ENCODE measurements at places on chromosomes 7 and 10.
A peak's percentile ranks its signal among the peaks of the same experiment; 100 is the strongest.

DNA sequence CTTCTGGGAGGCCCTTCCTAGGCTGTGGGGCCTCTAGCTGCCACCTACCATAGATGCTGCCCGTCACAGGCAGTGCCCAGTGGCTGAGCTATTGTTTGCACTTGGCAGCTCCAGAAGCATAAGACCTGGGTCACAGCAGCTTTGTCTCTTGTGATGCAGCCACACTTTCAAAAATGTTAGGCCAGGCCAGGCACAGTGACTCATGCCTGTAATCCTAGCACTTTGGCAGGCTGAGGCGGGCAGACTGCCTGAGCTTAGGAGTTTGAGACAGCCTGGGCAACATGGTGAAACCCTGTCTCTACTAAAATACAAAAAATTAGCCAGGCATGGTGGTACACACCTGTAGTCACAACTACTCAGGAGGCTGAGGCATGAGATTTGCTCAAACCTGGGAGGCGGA is 9.5 kb upstream of the KAZALD1 start:
- DNase-seq = no peak

DNA sequence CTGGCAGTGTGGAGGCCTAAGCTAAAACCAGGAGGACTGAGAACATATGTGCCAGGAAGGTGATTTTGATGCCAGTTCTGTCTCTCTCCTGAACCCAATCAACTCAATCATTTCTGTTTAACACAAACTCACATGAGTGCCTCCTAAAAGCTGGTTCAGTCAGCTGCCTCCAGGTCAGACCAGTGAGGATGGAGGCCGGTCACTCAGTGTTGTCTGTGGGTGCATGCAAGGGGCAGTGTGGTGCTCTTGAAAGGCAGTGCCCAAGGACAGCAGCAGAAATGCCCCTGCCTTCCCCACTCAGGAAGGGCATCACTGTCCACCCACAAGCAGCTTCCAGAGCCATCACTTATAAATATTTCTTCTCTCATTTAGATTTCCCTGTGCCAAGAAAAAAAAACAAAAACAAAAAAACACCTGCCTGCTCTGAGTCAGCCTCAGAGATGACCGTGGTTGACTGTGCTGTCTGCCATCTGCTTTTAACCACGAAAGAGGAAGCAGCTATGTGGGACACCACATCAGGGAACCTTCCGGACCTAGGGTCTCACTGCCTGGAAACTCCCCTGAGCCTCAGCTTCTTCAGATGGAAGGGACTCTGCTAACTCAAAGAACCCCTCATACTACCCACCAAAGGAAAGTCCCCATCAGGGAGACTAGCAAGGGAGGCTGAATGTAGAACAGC is 39.1 kb downstream of the VOPP1 start:
- no peak for DNase-seq

DNA sequence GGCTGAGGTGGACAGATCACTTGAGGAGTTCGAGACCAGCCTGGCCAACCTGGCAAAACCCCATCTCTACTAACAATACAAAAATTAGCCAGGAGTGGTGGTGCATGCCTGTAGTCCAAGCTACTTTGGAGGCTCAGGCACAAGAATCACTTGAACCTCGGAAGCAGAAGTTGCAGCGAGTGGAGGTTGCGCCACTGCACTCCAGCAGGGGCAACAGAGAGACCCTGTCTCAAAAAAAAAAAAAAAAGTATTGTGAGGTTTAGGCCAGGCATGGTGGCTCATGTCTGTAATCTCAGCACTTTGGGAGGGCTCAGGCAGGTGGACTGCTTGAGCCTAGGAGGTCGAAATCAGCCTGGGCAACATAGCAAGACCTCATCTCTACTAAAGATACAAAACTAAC is 16.0 kb downstream of the TET1 start:
- DNase-seq = no peak

DNA sequence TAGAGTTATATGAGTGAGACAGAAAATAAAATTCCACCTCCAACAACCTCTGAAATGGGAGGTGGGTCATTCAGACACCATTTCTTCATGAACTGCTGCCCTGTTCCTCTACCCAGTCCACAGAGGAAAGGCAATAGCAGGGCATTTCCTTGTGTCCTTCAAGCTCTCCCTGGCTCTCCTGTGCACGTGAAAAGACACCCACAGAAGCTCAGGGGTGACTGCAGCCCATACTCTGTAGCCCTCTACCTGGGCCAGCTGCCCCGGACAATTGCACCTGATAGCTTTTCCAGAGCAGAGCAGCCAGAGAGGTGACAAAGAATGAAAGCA is 10.0 kb downstream of the ST8SIA6 start:
- no peak for DNase-seq

- no peak for DNase-seq
Measured at GRCh38 chr7:34842782-34843181, 184.8 kb downstream of the NPSR1 start.

- no peak for DNase-seq
Measured at GRCh38 chr10:33238643-33239042, 95.8 kb downstream of the NRP1 start.

DNA sequence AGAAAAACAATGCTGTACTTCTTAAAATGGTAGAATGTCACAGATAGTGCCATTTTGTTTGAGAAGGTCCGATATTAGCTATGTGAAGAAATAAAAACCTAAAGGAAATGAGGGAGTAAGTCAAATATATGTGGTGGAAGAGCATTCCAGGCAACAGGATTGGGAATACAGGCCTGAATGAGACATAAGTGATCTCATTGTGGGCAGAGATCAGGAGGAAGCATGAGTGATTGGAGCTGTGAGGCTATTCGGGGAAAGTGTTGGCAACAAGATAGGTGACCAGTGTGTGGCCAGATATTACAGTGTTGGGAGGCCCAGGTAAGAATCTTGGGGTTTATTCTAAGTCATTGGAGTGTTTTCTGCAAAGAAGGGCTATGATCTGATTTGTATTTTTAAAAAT is 41.3 kb upstream of the AGMO start:
- no peak for DNase-seq

DNA sequence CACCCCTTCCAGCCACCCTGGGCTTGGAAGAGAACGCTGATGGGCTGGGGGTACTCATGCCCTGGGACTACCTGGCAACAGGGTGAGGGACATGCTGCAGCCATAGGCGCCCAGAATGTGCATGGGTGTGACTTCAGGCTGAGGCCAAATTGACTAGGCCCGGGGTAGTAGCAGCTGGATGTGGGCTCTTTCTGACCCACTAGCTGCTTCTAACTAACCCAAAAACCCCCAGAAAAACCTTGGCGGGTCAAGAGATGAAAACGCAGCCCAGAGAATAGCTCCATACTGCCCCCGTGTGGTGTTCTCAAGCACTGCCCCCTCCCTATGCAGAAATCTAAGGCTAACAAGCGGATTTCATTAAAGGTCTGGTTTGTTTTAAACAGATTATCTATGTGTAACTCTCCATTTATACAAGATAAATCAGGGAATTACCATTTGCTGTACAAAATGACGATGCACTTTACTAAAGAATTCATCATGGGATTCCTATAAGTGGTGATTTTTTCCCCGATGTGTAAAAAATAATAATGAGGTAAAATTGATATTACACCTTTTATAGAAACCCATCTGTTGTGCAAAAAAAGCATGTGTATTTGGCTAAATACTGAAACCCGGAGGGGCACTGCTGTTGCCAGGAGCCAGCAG is 4.2 kb downstream of the SMARCD3 start:
- DNase-seq = peak; percentile 63

- no peak for DNase-seq
Measured at GRCh38 chr7:102310414-102310815, 23.7 kb downstream of the SH2B2 start.

- DNase-seq = no peak
Measured at GRCh38 chr10:113692271-113692670, 12.6 kb downstream of the CASP7 start.

DNA sequence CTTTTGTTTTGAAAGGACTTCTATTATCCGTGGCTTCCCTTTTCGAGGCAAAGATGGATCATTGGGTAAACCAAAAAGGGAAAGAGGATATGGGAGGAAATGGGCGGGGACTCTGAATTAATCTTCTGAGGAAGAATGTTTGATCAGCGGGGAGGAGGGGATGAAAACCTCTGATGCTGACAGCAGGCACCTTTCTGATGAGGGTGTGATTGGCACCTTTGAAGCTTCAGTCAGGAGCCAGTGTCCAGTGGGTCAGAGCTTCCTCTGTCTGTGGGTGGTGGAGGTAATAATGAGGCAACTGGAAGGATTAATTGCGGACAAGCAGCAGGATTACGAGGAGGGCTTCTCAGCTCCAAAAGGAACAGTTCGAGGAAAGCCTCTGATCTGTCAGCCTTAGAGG is 877.6 kb downstream of the LRMDA start:
- DNase-seq = no peak

DNA sequence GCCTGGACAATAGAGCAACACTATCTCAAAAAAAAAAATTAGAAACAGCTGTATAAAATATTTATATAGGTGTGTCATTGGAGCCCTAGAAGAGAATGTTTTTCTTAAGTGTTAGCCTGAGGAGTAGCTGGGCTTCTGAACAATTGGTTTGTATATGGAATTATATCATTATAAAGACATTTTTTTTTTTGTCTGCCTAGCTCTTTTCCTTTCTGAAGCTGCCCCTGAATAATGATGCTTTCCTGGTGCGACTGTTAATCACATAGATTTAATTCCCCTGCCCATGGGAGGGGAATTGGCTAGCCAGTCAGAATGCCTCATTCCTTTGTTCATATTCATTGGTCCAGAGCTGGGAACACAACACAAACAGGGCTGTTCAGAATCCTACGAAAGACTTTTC is 13.9 kb upstream of the ABCC2 start:
- no peak for DNase-seq

DNA sequence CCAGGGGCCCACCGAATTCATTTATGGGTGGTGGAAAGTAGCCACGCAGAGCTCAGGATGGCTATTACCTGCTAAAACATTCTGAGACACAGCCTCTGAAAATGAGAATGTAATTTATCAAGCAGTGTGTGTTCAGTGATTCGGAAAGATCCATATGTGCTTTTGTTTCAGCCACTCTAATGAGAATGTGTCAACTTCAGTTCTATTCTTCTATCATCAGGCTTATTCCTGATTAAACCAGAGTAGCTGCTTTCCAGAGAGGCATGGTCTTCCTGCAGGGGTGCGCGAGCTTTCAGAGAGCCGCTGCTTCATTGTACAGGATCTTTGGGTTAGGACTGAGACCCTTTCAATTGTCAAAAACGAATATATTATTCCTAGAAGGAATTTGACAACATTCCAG is 167.6 kb downstream of the OTUD1 start:
- DNase-seq = no peak

GRCh38 chr10:35451151-35452016 is 115.1 kb downstream of the CCNY start:
- no peak for DNase-seq

- no peak for DNase-seq
Measured at GRCh38 chr10:110708776-110709443, 64.8 kb downstream of the RBM20 start.

GRCh38 chr10:58299580-58299979 is 30.6 kb downstream of the CISD1 start:
- peak; percentile 73 for DNase-seq

DNA sequence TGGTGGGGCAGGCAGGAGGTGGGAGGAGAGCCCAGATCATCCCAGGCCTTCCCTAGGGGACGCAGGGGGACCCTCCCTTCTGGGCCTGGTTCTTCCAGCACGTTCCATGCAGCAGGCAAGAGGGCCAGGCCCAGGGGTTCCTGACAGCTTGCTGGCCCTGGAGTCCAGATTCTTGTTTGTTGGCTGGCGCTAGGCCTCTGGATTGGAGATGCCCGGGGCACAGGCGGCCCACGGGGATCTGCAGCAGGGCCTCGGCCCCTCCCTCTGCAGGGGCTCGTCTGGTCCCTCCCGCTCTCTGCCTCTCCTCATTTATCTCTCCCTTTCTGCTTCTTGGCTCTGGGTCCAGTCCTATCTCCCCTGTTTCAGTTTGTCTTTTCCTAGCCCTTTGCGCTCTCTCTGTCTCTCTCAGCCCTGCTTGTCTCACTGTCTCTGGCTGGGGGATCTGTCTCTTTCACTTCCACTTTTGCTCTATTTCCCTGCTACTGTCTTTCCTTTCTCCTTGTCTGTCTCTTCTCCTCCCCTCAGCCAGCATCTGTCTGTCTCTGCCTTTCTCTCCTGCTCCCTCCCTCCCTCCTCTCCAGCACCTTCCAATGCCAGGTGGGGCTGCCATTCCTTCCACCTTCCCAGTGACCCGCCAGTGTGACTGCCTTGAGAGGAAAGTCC is 1.1 kb upstream of the AQP1 start:
- no peak for DNase-seq

- no peak for DNase-seq
Measured at GRCh38 chr10:110172155-110172554, 35.2 kb upstream of the MXI1 start.

DNA sequence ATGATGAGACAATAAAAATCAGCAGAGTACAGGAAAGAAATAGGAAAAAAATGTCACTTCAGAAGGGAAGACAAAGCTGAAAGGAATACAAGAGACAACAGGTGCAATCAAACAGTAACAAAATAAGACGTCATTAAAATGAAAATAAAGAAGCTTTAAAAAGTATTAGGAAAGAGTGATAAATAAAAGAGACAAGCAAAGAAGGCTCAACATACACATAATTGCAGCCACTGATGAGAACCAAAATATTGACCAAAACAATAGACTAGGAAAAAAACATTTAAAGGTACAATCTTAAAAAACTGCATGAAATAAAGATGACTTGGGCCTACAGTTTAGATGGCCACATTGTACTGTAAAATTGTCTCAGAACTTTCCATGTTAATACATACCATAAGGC is 160.5 kb upstream of the MINDY3 start:
- no peak for DNase-seq

DNA sequence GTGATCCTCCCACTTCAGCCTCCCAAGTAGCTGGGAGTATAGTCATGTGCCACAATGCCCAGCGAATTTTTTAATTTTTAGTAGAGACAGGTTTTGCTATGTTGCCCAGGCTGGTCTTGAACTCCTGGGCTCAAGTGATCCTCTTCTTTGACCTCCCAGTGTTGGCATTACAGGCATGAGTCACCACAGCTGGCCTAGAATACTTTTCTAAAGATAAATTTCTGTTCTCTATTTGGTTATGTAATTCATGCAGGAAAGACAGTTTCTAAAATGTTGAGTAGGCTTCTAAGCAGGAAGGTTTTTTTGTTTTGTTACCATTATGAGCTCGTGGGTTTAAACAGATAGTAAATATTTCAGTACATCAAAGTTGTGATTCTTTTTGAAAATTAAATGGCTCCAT is 5.0 kb downstream of the RBAK start:
- DNase-seq = no peak

GRCh38 chr10:108037061-108037460 is 872.6 kb upstream of the SORCS1 start:
- no peak for DNase-seq

DNA sequence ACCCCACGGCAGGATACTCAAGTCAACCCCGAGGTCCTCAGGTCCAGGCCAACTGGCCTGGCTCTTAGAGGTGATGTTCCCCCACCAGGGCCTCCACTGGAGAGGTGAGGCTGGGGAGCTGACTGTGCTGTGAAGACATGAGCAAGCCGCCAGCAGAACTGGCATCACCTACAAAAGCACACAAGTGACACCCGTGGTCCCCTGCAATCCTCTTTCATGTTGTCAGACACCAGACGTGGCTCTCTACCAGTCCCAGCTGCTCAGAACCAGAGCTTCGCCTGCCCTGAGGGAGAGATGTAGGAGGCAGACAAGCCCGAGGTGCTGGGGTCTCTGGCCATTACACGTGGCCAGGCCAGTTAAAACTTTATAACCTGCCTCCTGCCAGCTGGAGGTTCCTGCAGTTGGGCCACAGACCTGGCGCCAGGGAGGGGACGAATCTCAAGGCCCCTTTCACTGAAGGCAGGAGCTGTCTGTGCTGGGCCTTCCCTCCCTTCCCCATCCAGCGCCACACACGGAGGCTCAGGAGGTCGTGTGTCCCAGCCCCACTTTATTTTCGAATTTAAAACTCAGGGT is 2.2 kb downstream of the COMTD1 start:
- DNase-seq = no peak

GRCh38 chr10:97575127-97575668 is 2.6 kb downstream of the ANKRD2 start:
- peak; percentile 7 for DNase-seq
